T-helper 22 cell (primary cell): ENCODE measurements at places on chromosomes 4 and X.

DNA sequence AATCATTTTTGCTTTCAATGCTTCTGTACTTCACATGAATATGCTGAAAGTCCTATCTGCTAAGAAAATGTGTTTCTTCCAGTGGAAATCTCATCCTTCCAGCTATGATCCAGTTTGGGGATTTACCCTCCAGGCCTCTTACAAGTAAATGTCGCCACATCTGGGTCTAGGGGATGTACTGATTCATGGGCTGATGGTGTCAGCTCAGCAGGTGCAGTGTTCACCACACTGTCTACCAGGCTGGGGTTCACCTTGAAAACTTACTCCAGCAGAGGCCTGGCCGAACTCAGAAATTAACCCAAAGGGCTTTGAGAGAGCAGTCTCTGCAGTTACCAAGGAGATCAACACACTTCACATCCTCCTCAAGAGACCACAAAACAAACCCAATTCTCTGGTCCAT is 154.3 kb downstream of the TSPAN5 start:
- no peak for DNase-seq

DNA sequence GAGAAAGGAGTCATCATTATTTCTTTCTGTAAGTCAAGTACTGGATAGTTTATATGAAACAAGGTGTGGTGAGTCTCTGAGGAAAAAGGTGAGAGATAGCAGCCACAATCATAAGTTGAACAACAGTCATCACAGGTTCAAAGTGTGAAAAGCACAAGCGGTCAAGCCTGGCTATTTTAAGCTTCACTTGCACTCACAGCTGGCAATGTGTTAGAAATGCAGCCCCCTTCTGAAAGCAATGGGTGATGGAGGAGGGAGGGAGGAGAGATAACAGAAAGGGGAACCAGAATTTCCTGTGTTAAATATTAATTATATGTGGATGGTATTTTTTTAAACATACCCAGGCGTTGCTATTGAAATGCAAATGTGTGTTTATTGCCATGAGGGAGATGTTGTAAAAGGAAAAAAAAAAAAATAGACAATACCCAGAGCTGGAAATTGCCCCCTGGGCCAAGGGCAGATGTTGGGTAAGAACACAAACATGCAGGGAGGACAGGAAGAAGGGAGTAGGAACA is 26.9 kb upstream of the BMP3 start:
- no peak for DNase-seq

- peak; percentile 6 for DNase-seq
Measured at GRCh38 chr4:182916483-182917181, 554 bp downstream of the DCTD start.

DNA sequence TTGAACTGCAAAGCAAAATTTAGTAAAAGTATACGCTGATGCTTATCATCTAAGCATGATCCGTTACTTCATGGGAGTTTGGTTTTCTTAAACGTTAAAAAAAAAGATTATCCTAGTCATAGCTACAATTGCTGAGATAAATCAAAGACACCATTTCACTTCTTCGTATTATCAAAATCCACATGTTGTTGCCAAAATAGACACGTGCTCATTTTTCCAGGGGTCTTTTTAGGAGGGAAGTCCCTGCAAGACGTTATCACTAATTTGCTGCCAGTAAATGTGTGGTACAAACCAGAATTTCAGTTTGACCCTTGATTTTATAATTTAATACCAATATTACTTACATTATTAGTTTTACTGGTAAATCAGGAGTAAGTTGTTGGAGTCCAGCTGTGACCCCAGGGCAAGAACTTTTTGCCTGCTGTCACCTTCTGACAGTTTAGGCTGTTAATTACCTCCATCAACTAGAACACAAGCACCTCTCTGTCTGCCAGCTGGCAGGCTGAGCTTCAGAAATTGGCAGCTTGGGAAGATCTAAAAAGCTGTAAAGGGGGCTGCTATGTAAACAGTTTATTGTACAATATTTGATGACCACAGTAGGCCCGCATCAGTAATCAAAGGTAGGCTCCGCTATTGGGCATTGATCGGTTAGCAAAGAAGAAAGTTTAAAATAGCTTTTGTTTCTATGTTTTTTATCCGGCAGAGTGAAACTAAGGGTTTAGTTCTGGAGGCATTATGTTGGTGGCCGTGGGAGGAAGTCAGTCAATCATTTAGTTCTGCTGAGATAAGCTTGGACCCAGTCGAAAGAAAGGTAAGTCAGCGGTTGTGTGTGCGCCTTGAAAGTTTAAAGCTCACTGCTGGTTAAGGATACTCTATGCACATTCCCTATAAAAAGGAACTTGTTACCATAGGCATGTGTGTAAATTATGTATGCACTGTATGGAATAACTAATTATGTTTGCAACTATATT is 196.4 kb downstream of the FBXO8 start:
- no peak for DNase-seq

DNA sequence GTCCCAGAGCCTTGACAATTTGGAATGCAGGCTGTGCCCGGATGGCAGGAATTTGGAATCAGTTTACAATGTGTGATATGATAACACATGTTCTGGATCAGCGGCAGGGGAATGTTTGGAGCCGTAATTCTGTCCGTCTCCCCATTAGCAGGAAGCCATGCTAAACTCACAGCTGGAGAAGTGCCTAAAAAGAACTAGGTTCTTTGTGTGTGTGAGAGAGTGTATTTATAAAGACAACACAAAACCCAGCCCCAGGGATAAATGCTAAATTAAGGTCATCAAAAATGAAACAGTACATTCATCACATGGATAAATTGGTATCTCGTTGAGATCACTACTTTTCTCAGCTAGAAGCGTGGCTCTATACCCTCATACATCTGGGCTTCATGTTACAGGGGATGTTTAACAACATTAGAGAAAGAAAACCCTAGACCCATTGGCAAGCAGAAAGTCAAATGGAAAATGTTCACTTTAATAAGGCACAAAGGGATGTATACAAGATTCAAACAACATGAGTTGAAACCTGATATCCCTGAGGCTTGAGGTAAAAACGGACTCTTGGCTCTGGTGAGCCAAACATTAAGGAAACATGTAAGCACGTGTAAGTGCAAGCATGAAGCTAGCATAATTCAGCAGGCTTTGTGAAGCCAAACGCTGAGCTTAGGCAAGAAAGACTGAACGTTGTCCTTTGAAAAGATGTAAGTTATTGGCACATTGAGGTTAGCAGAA is 18.0 kb upstream of the TMEM131L start:
- DNase-seq, result no peak

GRCh38 chr4:161428180-161428965 is 735.4 kb downstream of the FSTL5 start:
- DNase-seq, result no peak

DNA sequence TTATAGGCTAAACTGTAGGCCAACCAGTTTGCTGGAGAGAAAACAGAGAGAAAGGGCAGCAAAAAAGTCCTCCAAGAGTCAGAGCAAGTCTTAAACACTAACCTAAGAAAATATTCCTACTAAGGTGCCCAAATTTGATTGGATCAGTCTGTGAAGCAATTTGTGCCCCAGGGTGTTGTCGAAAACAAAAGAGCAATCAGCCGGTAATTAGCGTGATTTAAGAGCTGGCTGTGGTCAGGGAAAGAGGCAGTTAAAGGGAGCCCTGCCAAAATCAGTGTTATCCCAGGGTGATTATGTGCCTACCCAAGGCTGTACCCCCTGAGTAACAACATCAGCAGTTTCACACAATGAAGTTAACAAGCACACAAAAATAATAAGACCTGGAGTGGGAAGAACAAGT is 6.4 kb upstream of the BRWD3 start:
- no peak for DNase-seq

DNA sequence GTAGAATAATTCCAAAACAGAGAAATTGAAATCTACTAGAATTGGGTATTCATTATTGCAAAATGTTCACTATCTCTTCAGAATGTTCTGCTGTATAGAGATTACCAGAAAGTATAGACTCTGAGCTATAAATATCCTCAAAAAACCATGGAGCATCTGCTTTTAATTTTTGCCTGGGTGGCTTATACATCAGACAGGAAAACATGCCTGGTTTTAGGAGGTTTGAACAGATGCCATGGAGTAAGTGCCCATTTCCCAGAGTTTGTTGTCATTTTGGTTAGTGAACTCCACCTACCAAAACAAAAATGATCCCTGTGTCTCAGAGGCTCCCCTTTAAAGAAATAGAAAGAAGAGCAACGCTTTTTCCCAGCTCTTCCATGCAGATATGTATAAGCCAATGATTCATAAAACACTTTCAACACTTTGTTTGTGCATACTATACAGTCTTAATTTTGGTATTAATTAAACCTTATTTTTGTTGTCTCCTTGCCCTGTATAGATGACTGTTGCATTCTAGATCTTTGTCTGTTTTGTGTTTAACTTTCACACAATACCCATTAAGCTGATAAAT is 68.7 kb downstream of the MEPE start:
- no peak for DNase-seq

DNA sequence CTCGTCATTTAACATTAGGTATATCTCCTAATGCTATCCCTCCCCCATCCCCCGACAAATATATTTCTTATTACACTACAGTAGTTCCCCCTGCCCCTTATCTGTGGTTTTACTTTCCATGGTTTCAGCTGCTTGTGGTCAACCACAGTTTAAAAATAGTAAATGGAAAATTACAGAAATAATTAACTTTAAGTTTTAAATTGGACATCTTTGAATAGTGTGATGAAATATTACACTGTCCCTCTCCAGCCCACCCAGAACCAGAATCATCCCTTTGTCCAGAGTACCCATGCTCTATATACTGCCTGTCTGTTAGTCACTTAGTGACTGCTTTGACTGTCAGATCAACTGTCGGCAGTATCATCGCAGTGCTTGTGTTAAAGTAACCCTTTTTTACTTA is 47.4 kb upstream of the VEGFC start:
- DNase-seq, result no peak

GRCh38 chr4:128915544-128915943 is 106.0 kb downstream of the JADE1 start:
- no peak for DNase-seq

DNA sequence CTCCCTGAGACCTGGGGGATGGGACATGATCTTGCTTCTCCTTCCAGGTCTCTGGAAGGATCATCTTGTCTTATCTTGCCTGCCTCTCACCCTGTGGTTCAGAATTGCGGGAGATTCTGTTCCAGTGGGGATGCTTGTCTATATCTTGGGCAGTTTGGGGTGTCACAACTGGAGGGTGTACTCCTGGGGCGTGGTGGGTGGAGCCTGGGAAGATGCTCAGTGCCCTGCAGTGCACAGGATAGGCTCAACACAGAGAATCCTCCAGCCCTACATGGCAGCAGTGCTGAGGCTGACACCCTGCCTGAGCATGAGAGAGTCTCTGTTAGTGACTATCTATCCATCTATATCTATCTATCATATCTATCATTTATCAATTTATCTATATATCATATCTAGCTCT is 7.7 kb downstream of the P2RY8 start:
- no peak for DNase-seq

DNA sequence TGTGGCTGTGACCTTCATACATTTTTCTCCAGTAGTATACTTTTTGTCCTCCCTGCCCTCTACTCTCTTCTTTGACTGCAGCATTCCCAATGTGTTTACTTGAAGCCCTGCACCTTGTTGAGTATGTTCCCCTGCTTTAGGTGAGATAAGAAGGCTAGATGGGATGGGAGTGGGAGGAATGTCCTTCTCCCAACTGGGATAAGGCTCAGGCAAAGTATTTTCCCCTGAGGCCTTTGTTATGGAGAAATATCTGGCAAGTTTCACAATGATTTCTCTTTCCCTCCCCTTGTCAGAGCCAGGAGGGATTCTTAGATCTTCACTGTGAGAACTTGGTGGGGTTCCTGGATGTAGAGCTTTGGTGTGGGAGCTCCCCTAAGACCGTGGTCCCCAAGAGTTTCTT is 131.8 kb downstream of the CLCN5 start:
- DNase-seq, result no peak

DNA sequence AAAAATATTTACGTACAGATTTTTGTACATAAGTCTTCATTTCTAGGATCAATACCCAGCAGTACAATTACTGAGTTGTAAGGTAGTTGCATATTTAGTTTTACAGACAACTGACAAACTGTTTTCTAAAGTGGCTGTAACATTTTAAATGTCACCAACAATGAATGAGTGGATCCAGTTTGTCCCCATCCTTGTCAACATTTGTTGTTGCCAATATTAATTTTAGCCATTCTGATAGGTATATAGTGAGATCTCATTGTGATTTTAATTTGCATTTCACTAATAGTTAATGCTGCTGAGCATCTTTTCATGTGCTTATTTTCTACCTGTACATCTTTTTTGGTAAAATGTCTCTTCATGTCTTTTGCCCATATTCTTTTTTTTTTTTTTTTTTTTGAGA is 30.9 kb upstream of the NOCT start:
- DNase-seq, result no peak

GRCh38 chrX:154727871-154728270 is 23.0 kb downstream of the GAB3 start:
- no peak for DNase-seq

GRCh38 chr4:127224556-127224955 is 408.2 kb upstream of the INTU start:
- no peak for DNase-seq

GRCh38 chr4:4639370-4639769 is 97.5 kb upstream of the STX18 start:
- DNase-seq, result no peak

DNA sequence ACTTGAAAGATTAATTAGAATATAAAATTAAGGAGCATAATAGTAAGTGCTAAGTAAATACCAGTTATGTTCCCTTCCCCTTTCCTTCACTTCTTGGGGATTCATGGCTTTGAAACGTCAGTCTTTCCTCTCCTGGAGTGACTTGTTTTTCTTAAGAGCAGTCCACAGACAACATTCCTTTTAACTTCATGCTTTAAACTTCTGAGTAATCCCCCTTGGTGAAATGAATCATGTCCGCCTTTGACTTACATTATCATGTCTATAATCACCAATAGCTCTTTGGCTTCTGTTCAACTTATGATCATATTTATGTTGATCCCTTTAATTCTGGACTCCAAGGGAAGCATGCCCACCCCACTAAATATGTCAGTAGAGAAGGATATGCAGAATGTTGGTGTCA is 1012.1 kb upstream of the SLIT2 start:
- no peak for DNase-seq

DNA sequence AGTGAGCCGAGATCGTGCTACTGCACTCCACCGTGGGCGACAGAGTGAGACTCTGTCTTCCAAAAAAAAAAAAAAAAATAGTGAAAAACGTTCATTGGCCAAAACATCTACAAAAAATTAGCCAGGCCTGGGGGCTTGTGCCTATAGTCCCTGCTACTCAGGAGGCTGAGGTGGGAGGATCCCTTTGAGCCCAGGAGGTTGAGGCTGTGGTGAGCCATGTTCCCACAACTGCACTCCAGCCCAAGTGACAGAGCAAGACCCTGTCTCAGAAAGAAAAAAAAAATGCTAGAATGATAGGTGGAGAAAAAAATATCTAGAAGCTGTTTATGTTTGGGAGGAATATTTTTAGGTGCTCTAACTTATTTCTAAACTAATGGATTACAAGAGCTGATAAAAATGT is 14.9 kb downstream of the SPRY1 start:
- no peak for DNase-seq
